Effector memory CD8-positive, alpha-beta T cell (primary cell): ENCODE measurements at places on chromosomes 5 and 9.

DNA sequence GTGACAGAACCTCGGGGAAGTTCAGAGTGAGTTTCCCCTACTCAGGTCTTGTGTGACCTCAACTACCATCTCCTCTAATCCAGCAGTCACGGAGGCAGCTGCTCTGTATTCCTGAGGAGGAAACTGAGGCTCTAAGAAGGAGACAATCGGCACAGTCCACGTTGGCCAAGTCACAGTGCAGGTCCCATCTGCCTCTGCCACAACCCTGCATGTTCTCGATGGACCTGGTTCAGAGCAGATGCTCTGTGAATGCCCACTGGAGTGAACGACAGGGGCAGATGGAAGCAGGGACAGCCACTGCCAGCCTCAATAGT lies 722 bp upstream of the ERGIC1 start:
- DNase-seq: no peak

DNA sequence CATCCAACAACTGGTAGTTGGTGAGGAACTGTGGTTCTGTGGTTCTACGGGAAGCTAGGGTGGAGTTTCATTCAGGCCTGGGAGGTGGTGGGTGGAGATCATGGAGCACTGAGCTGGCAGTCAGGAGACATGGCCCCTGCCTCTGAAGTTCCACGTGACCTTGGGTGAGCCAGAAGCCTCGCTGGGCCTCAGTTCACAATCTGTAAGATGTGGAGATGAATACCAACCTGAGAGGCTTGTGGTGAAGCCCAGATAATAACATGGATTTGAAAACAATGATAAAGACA lies 177.9 kb downstream of the MACROH2A1 start:
- DNase-seq: no peak

- DNase-seq: no peak
Observed at GRCh38 chr9:108854094-108854493, 1.7 kb downstream of the ACTL7B start.

DNA sequence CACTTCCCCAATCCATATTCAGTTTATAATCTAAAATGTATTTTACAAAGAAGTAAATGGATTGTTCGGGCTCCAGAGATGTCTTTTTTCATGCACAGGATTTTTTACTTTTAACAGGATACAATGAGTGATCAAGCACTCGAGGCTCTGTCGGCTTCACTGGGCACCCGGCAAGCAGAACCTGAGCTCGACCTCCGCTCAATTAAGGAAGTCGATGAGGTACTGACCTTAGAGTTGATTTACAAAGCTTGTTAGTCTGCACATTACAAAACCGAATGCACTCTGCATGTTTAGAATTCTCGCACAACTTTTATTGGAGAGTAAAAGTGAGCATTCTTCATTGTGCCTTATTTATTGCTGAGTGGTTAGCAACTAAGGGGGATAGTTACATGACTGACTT lies 65.2 kb downstream of the ERAP1 start:
- DNase-seq: no peak

DNA sequence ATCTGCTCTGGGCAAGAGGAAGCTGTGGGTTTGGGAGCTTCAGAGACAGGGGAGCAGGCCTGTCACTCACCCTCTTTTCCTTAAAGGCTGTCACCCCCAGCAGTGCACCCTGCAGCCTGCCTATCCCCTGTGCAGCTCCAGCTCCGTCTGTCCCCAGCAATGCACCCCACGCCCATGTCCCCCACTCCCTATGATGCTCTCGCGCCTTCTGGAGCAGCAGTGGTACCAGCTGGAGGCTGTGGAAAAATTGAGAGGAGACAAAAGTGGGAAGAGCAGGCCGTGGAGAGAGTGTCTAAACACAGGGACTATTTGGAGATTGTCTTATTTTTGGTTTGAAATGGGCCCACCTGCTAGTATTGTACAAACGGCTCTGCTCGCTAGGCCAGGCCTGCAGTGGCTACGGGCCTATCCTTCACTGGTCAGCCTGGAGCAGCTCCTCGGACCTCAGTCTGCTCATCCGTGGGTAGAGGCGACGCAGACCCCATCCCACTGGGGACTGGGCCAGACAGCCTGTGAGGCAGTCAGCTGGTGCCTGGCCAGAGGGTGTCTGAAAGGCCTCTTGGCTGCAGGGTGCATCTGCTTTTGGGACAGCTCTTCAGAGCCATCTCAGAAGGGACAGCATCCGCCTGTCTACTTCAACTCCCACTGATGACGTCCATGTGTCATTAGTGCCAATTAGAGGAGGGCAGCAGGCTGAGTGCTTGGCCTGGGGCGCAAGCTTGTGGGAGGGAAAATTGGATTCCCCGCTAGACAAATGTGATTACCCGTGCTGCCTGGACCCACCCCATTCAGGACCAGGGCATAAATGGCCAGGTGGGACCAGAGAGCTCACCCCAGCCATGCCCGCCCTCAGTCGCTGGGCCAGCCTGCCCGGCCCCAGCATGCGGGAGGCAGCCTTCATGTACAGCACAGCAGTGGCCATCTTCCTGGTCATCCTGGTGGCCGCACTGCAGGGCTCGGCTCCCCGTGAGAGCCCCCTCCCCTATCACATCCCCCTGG lies at the start of gene DBH:
Gene DBH, plus strand, starts transcription at position 831 of the 999 bp plus-strand sequence. Its CDS starts 9 bp downstream, at position 840.
- no peak for DNase-seq
